ENCODE measurements at places on chromosomes 6 and 20.

GRCh38 chr6:143176090-143177021 lies 115.7 kb downstream of the AIG1 start:
- DNase-seq = peak; percentile 3

DNA sequence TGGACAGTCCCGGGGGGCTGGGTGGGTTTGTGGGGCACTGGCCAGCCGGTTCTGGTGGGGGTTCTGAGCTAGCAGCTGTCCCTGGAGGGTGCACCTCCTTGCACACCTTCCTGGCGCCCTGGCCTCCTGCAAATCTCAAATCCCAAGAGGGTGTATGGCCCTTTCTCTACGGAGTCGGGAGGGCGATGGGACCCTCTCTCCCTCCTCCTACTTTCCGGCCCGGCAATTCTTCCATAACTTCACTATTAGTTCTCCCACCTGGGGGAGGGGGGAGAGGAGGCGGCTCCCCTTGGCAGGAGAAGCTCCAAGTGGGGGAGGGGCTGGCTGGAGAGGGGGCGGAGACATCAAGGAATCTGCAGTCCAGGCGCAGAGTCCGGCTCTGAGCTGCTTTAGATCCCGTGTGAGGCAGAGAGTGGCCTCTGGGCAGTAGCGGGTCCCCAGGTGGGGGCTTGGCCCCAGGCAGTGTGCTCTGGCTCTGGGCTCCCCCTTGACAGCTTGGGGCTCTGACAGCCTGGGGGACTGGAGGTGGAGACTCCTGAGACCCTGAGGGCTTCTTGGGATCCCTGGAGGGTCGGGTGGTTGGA lies 1.4 kb upstream of the LAMA5 start:
- DNase-seq = peak; percentile 67

GRCh38 chr6:80338201-80338836 lies 231.8 kb downstream of the BCKDHB start:
- DNase-seq = peak; percentile 70

DNA sequence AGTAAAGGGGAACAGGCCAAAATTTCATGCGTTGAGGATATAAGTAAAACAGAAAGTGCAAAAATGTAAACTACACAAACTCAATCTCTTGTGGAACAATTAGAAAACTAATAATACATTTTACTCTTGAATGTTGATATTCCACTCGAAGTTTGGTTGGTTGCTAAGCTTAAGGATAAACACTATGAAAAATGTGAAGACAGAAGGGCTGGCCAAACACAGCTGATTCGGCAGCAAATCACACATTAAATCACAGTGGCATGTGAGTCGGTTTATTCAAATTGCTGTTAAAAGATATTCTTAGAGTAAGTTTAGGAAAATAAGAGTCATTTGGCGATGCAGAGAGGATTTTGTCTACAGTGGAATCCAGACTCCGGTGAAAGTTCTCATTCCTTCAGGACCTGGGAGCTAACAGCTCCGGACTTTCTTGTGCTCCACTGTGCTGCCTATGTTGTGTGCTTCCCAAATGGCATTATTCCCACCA lies 1.4 kb upstream of the EPM2A start:
- no peak for DNase-seq

DNA sequence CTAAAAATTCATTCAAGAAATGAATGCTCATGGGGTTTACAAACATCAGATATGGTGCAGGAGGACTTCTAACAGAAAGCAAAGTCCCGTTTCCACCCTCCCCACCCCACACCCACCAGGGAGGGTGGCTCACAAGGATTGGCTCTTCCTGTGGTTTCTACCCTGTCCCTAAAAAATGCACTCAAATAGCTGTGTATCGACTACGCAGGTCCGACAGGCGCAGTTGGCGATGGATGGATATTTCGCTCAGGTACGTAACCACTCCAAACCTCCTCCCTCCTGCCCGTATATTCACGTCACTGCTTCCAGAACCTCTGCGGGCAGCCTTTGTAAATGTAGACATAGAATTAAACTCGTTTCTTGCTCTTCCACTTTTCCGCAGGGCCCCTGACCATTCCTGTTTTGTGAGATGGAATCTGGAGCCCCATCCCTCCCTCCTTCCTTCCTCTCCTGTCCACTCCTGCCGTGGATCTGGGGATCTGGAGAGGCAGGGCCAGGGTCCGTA lies 264.3 kb downstream of the BMP7 start:
- no peak for DNase-seq

- DNase-seq = no peak
Measured at GRCh38 chr6:1418471-1419191, 29.3 kb downstream of the FOXF2 start.

DNA sequence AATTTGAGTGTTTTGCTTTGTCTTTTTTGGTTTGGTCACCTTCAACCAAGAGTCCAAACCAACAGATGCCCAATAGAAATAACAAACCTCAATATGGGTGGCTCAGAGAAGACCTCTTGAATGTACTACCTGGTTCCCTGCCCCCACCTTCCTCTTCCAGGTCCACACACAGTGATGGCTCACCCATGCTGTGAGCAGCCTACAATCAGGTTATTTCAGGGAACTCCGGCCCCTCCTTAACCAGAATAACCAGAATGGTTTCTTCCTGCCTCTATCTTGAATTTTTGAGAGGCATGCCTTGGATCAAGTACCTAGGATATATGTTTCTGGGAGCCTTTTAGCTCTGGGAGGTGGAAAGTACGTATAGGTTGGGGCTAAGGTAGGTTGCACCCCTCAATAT lies 327.1 kb upstream of the PRDM1 start:
- peak; percentile 42 for DNase-seq

DNA sequence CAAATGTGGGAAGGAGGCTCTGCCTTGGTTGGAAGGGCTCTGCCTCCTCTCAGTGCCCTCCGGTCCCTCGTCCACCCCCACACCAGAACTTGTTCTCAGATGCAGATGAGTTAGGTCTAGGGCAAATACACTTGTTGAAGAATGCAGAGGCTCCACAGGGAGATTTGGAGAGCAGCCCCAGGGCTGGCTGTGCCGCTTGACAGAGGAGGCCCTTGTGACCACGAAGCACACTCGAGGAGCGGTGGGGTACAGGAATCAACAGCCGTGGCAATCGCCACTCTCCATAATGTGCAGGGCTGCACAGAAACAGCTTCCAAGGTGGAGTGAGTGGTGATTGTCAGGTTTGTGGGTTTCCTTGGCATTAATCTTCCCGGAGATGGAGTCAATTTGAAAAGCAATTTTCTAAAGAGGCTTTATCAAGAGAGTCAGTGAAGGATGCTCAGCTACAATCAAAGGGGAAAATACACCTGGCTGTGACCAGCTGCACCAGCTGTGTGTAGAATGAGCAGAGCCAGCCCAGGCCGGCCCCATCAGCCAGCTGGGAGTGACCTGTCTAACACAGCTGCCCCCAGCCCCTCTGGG lies 59.5 kb downstream of the BFSP1 start:
- no peak for DNase-seq

DNA sequence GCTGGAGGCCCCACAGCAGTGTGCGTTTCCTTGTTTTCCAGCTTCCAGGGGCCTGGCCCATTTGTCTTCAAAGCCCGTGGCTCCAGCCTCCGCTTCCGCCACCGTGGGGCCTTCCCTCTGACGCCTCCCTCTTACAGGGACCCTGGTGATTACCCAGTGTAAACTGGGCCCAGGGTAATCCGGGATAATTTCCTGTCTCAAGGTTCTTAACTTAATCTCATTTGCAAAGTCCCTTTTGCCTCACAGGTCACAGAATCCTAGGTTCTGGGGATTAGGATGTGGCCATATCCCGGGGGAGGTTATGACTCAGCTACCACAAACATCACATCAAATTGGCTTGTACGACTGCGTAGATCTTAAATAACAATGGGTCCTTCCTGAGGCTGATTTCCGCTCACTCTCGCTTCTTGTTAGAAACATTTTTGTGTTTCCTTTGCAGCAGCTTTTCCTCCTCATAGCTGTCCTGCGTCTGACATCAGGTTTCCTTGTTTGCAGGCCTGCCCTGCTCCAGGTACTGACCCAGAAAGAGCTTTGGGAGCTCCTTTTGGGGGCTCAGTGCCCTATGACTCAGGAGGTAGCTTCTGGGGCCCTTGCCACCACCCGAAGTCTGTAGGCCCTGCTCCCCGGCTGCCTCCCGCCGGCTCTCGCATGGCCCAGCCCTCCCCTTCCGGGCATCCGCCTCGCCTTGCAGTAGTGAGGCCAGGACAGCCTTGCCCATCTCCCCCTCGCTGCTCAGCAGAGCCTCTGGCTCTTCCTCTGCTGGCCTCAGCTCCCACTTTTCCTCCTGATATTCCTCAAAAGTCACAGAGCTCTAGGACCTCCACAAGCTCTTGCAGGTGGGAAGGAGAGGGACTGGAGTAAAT lies 100.5 kb downstream of the ERMARD start:
- DNase-seq = peak; percentile 73

- no peak for DNase-seq
Measured at GRCh38 chr6:132612449-132613108, 11.5 kb downstream of the TAAR2 start.

DNA sequence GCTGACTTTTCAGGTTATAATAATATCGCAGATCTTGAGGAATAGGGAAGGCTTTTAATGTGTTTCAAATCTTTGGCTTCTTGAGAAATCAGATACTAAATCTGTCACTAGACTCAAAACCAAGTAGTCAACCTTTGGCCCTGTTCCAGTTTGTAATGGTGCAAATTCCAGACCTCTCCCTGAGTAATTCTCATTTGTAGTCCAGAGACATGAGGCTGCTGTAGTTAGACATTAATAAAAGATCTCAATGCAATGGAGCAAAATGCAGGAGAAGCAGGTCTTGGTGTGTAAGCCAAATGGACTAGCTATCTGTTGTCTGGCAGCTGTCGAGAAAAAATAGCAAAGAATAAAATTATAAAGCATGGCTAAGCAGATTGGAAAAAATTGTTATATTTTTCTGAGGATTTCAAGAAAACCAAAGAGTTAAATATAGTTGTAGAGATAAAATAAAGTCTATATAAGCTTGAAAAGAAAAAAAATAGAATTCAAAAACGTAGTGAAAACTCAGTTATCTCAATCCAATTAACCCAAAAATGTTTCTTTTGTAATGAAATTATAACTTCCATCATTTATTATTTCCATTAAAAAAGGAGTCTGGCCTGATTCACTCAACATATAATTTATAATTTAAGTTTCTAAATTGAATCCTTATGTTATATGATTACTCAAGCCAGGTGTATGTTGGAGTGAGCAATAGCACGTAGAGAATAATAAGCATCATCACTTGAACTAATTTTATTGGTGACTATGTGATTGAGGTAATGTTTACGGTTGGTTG lies 161.5 kb upstream of the ADGRB3 start:
- DNase-seq = peak; percentile 7

GRCh38 chr6:43213431-43213830 lies 15.8 kb downstream of the DNPH1 start:
- DNase-seq = no peak

DNA sequence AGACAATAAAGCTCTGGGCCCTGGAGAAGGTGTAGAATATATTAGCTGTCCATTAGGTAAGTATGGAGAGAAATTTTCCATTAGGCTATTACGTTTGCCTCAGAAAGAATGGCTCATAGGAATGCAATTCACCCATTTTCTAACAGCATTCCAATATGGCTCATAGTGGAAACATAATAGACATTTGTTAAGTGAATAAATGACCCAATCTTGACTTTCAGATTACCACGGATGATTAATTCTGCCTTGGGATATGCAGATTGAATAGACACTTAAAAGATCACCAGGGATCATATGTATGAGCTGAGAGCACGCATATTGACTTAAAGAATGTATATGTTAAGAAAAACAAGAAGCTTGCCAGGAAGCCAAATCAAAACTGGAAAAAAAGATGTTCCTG lies 209.1 kb upstream of the CDYL start:
- peak; percentile 60 for DNase-seq

GRCh38 chr6:10184371-10185227 lies 230.3 kb downstream of the TFAP2A start:
- DNase-seq = no peak

DNA sequence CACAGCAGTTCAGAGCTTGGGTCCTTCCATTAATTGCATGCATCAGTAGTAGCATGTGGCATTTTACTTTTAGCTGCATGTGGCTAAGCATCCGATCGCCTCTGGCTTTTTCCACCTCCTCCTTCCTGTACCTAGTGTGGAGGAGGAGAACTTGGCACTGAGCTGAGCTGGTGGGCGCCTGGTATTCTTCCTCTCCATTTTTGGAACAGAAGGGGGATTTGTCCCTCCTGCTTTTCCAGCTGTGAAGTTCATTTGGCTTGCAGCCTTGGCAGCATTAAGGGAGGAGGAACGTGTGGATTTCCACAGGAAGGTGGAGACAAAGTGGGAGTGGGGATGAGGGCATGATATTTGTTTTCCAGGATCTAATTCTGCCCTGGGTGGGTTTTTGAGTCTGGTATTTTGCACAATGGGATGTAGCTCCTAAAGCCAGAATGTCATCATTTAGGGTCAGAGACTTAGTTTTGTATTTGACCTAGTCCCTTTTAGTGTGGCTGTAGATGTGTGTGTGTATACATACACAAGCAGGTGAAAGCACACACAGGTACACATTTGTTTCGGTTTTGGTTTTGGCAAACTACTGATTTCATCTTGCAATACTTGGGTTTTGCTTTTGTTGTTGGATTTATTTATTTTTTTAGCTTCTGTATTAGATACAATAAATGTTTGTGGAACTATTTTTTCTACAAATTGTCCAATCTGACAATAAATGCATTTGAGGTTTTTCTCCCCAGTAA lies 90.0 kb downstream of the SASH1 start:
- no peak for DNase-seq

DNA sequence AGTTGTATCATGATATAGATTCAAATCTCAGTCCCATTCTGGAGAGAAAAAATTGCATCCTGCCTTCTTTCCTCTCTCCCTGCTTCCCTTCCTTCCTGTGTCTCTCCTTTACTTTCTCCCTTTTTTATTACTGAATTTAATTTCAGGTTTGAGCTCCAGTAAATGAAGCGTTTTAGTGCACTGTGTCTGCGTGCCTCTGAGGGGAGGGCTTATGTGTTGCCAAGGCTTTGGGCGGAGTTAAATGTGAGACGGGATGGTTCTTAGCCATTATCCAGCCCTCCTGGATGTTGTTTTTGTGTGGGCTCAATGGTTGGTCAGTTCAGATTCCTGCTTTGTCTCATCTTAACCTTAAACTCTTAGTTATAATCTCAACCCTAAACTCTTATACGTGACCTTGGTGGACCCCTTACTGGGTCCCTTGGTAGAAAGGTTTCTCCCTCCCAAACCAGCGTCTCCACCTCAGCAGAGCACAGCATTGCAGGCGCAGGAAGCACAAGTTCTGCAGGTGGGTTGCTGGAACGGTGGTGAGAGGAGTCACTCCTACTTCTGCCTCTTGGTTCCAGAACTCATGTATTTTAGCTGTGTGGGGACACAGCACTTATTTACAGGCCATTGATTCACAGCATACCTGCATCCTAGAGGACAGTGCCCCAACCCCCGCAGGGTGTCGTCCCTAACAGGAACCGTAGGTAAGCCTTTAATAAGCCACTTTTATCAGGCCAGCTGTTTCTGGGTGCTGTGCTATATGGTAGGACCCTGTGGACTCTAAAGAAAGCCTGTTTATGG lies 68.5 kb downstream of the DNAH8 start:
- no peak for DNase-seq

All from PC-3 (cell line).